ENCODE measurements at places on chromosomes 1 and 21.

DNA sequence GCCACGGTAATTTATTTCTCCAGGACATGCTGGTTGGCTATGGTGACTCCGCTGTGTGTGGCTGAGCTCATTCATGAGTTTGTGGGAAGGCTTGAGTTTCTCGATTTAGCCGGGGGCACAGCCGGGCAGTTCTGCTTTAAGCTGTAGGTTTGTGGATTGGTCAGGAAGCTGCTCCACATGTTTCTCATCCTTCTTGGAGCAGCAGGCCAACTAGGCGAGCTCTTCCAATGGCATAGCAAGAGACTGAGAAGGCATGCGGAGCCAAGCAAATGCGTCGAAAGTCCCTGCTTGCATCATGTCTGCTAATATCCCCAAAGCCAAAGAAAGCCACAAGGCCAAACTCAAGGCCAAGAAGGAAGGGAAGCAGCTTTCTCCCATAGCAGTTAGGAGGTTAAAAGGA lies 71.6 kb upstream of the GREM2 start:
- DNase-seq: no peak

DNA sequence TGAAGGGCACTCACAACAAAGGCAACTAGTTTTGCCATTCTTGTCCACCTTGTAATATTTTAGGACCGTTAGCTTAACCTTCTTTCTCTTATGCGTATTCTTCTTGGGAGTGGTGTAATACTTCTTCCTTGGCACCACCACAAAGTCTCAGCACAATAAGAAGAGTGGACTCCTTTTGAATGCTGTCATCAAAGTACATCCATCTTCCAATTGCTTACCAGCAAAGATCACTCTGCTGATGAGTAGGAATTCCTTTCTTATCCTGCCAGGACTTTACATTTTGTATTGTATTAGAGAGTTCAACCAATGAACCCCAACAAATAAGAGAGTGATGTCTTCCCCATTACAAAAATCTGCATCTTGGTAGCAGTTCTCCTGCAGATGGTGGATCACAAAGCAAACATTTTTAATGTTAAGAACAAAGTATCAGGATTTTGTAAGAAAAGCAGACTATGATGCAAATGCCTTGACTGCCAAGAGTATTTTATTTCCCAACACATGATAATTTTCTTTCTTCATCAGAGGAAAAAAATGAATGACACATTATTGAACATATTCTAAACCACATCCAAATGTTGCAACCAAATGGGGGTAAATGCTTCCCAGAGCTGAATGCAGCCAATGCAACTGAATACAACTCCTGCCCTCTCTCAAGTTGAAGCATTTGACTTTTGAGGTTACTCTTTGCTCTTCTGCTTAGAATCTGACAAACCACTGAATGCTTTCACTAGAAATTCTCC lies 5.1 kb upstream of the ARNT start:
- no peak for DNase-seq

DNA sequence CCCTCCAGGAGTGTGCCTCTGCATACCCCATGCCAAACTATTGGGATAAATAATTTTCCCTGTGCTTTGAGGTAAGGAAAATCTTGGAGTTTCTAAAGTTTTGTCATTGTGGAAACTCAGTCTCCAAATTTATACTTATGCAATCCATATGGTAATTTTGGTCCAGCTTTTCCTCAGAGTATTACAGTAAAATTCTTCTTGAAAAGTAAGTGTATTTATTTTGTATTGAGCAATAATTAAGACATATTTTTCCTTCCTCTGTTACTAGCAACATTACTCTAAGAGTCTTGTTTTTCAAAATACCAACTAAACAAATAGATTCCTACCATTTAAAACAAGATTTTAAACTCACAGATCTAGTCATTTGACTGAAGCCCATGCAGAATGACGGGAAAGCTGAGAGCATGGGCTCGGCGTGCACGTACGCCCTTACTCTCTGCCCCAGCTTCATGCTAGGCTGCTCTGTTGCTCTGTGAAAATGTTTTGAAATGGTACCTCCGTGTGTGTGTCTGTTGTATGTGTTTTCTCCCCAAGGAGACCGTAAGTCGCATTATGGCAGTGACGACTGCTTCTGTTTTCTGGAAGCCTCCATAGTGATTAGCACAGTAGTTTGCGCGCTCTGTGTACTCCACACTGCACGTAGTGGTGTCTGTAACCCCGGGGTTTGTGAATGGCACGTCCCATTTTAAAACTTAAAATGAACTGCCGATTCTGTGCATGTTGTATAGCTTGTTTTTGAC lies 165.3 kb downstream of the SDCCAG8 start:
- no peak for DNase-seq

DNA sequence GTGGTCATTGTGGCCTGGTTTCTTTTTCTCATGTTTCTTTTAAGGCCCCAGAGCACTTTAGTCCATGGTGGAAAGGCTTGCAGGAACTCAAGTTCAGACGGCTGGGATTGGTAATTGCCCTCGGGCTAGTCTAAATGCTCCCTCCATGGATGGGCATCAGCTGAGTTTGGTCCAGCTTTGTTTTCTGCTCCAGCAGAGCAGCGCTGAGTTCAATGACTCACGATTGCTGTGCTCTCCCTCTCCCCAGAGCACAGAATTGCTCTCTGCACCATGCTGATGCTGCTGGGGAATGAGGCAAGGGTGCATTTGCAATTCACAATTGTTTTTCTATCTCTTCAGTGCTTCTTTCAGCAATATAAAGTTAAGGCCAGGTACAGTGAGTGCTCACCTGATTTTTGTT lies 1.8 kb upstream of the OR2T6 start:
- DNase-seq: no peak

- no peak for DNase-seq
These were observed 176.2 kb upstream of the ETV3 start for GRCh38 chr1:157314408-157314807.

DNA sequence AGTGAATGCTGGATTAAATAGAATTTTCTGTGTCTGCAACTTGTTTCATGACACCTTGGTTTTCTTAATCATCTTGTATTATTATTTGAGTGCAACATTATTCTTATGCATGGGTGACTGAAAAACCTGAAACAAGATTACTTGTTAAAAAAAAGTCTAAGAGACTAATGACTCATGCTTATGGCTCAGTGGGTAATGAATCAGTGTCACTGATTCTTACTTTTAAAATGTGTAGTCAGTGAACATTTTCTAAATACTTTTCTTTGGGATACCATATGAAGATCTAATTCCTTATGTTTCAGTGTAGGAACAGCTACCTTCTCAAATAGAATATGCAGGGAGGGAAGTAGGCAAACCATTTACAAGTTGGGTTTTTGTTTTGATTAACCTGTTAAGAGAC lies 65.5 kb downstream of the PRKAA2 start:
- DNase-seq: no peak

DNA sequence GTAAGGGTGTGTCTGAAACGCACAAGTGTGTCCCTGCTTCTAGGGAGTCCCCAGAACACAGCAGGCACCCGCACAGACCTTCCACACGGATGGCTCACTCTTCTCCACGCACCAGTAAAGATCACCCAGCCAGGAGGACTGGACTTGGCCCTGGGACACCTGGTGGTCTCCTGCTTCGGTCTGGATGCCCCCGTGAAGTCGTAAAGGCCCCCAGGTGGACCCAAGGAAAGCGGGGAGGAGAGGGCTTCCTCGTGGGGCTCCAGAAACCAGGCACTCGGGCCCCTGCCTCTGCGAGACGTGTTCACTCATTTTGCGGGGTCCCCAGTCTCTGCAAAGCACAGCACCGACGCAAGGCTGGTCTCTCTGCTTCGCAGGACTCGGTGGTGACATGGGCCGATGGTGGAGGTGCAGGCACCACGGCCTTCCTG lies 20.2 kb upstream of the COL6A2 start:
- DNase-seq: no peak

- no peak for DNase-seq
These were observed 92.9 kb upstream of the NEGR1 start for GRCh38 chr1:72375226-72375625.

DNA sequence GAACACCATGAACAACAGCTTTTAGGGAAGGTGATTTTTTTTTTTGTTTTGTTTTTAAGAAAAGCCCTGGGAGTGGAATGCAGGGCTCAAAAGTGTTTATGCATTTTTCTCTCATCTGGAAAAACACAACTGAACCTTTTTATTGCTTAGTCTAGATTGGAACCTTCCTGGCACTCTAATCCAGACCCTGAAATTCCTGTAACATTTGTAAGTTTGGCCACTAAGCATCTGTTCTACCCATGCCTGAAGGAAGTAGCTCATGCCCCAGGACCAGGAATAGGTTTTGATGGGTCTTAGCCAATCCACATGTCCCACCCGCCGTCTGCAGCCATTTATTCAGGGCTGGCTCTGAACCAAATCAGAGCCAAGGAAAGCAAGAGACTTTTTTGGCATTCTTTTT lies 39.7 kb upstream of the SLC2A1 start:
- no peak for DNase-seq

DNA sequence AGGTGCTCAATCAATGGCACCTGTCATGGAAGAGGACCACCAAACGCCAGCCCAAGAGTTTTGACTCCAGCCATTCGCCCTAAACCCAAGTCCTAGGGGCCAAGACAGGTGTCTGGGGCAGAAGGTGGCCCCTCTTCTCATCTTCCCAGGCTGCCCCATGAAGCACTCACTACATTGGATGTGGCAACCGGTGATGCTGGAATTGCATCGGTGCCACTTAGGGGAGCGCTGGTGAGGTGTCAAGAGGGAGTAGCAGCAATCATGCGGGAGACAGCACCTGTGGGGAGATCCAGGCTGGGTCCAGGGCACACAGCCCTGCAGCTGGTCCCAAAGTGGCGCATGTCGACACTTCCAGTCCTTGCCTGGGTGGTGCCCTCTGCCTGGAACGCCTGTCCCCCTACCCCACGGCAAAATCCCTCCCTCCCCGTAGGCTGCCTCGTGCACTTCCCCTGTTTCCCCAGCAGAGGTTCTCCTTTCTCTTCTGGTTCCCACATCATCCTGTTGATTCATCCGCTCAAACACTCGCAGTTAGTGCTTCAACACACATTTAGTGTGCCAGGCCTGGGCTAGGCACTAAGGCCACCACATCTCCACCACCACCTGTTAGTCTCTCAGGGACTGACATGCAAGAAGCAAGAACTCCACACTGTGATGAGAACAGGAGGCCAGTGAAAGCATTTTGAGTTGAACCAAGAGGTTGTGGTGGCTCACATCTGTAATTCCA lies 18.5 kb downstream of the PLA2G2D start:
- no peak for DNase-seq

DNA sequence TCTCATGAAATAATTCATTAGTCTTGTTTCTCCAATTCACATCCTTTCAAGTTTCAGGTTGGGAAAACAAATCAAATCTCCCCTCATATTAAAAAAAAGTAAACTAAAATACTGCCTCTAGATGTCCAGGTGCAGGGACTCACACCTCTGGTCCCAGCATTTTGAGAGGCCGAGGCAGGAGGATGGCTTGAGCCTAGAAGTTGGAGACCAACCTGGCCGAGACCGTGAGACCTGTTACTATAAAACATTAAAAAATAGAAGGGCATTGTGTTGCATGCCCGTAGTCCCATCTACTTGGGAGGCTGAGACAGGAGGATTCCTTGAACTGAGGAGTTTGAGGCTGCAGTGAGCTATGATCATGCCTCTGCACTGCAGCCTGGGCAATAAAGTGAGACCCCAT lies 61.9 kb downstream of the ST6GALNAC5 start:
- no peak for DNase-seq

GRCh38 chr1:65958561-65959350 lies 166.1 kb downstream of the PDE4B start:
- DNase-seq: no peak

- no peak for DNase-seq
These were observed 34.5 kb downstream of the TYW3 start for GRCh38 chr1:74767490-74767889.

- no peak for DNase-seq
These were observed 9.2 kb upstream of the GRHL3 start for GRCh38 chr1:24309762-24310485.

DNA sequence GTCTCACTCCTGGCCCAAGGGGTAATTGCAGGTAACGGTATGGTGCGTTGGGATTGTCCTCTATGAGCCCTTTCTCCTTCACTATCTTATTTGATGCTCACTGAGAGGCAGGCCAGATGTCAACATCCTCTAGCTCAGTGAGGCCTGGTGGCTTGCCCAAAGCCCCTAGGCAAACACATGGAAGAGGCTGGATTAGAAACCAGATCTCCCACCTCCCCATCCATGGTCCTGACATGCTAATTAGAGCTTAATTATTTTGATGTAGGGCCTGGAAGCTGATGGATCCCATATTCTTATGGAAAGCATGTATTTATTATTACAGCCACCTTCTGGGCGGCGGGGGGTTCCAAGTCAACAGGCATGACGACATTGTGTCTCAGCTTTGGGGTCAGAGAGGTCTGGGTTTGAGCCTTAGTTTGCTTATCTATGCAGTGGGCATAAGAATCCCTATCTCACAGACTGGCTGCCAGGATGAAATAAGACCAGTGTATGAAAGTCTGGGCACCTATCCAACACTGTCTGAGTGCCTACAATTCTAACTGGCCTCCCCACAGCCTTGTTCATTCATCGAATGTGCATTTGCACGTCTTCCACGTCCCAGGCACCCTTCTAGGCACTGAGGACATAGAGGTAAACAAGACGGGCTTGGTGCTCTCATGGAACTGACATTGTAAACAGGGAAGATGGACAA lies 6.2 kb downstream of the SMPDL3B start:
- no peak for DNase-seq

- DNase-seq: no peak
These were observed 3.0 kb upstream of the TMEM52 start for GRCh38 chr1:1921901-1922701.

GRCh38 chr1:21451981-21452411 lies 12.1 kb downstream of the NBPF3 start:
- DNase-seq: no peak

DNA sequence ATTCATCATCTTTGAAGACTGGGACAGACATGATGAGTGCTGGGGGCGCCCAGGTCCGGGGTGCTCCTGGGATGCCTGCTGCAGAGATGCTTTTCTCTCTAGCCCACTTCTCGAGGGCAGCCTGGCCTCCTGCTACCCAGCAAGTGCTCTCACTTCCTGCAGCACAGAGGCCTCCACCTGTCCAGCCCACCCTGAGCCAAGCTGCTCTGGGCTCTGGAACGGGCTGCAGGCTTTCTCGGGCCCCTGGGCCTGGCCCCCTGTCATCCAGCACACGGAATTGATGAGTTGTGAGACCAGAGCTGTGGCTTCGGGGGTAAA lies 469.5 kb upstream of the VAMP3 start:
- no peak for DNase-seq

DNA sequence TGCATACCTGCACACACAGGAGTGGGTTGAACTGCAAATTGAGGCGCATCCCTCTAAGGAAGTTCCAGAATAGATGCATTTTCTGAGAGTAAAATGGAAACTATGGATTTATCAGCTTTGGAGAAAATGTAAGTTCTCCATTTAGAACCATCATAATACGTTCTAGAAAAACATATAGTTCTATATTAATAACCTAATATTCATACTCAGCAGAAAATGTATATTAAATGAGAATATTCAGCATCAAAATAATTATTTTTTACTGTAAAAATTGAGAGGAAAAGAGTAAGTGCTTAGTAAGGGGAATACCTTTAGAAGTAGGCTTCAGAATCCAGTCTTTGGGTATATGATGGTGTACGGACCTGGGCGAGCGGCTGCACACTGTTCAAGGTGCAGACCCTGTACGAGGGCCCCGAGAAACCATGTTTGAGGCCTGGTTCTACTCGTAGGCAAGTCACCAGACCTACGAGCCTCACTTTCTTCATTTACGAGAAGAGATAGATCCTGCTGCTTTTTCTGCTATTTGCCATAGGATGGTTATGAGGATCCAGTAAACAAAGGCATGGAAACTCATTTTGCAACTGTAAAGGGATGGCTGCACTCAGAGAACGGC lies 6.8 kb downstream of the CD247 start:
- no peak for DNase-seq

Measured in activated CD8-positive, alpha-beta memory T cell treated with anti-CD3 and anti-CD28 coated beads for 1 hour (primary cell).